ENCODE measurements at places on chromosomes 7 and 10.

DNA sequence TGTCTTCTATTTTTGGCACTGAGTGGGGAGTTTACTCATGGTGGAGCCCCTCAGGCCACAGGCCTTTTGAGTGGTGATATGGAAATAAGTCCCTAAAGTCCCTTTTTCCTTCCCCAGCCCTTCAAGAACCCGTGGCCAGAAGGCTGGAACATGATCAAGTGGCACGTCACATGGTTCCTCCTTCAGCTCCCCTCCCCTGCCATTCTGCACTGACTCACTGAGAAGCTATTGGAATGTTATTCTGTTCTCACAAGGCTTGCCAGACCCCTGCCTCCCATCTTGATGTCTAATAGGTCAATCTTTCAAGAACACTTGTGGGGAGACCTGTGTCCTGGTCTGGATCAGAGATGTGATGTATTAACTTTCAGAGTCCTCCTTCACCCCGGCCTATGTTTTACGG, 279.8 kb downstream of the SEC23IP start:
- no peak for DNase-seq

- no peak for DNase-seq
These were observed 106.9 kb upstream of the LYZL1 start for GRCh38 chr10:29181936-29182335.

- DNase-seq = no peak
These were observed 29.5 kb upstream of the TMEM72 start for GRCh38 chr10:44881649-44882048.

DNA sequence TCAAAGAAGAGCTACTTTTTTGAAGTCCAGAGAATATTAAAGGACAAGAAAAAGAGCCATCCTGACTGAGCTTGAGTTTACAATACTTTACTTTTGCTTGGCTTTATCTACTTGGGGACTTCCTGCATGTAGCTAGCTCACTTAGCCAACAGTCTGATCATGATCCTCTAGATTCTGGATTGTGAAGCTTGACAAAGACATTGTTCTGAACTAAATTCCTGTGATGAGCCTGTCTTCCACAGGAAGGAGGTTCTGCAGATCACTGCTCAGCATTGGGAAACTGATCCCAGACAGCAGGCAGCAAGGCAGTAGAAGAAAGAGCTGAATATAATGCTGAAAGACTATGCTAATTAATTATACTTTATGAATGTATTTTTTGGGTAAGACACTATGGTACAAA, 296.4 kb downstream of the DGKB start:
- DNase-seq = no peak

- no peak for DNase-seq
These were observed 319.0 kb upstream of the FZD1 start for GRCh38 chr7:90945104-90945787.

GRCh38 chr10:24468281-24468751, 255.4 kb downstream of the ARHGAP21 start:
- no peak for DNase-seq

DNA sequence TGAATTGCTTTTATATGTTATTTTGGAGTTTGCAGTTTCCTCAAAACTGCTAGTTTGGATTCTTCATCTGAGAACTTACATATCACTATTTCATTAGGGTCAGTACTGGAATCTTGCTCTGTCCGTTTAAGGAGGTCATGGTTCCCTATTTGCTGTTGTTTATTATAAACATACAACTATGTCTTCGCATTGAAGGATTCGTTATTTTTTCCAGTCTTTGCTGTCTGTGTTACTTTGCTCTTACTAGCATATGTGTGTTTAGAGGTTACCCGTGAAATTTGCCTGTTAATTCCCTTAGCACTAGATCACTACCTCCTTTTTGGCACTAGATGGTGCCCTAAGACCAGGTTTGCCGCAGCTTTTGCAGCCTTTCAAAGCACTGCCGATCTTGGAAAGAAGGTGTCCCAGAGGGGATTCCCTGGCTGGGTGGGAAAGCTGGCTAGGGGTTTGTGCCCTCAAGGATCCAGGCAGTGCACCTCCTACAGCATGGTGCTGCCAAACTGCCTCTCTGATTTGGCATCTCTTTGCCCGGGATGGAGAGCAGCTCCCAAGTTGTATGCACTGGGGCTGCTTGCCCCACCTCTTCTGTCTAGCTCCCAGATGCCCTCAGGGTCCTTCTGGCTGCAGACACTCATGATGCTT, 103.1 kb upstream of the APBB1IP start:
- DNase-seq = peak; percentile 69

DNA sequence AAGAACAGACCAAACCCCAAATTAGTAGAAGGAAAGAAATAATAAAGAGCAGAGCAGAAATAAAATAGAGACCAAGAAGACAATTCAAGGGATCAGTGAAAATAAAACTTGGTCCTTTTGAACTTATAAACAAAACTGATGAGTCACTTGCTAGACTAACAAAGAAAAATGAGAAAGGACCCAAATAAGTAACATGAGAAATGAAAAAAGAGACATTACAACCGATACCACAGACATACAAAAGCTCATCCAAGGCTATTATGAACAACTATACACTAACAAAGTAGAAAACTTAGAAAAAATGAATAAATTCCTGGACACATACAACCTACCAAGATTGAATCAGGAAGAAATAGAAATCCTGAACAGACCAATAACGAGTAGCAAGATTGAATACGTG, 414.5 kb downstream of the HTR7 start:
- no peak for DNase-seq

DNA sequence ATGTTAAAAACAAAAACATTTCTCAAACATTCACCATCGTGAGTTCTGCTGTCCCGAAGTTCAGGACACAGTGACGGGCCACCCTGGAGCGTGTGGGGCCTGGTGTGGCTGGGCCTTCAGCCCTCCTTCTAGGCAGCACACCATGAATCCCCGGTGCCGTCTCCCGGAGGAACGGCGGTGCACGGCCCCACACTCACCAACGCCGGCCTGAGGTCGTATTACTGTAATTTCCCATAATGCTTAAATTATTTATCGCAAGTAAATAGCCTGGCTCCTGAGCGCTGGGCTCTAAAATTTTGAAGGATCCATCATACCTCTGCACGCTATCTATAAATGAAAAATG, 1.4 kb downstream of the STK32C start:
- DNase-seq = no peak

- DNase-seq = no peak
These were observed 878.0 kb upstream of the KCND2 start for GRCh38 chr7:119395024-119395423.

DNA sequence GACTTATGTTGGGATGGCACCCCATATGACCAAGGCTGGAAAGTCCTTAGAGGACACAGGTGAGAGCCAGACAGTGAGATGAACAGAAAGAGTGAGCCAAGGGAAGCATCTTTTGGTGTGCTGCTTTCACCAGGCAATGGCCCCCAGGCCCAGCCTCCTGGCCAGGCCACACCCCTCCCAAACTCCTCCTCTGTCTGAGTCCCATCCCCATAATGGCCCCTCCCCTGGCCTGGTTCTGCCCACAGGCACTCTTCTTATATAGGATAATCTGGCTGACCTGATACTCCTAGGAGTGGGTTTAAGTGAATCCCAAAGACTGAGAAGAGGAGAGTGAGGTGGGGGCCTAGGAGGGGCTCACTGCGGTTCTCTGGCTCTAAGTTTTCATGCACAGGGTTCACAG, 252.5 kb downstream of the RPS24 start:
- DNase-seq = no peak

DNA sequence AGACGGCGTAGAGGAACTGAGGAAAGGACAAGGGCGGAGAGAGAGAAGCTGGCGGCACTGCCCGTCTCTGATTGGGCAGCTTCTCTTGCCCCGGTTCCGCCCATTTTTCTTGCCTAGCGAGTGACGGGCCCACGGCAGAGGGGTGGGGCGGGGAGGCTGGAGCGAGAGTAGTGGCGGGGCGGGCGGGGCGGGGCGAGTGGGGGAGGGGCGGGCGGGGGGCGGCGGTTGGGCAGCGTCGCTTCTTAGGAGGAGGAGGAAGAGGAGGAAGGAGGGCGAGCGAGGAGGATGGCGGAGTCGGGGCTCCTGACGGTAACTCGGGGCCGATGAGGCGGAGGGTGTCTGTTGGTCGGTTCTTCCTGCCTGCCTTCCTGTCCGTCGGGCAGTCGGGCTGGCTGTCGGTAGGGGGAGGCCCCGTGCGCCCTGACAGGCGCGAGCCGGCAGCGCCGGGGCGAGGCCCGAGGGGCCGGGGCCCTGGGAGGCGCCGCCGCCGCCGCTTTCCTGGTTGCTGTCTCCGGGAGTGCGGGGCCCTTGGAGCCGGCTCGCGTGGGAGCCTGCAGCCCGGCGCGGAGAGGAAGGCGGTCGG, at the start of gene SHOC2:
Gene SHOC2 (plus strand): TSS at position 256 of the 583 bp plus-strand sequence. CDS start 44,755 bp downstream, outside the sequence.
- DNase-seq = peak; percentile 63

GRCh38 chr7:150570556-150571465, 3.6 kb downstream of the GIMAP4 start:
- DNase-seq = no peak

- no peak for DNase-seq
These were observed 193.1 kb downstream of the EBF3 start for GRCh38 chr10:129771024-129771423.

DNA sequence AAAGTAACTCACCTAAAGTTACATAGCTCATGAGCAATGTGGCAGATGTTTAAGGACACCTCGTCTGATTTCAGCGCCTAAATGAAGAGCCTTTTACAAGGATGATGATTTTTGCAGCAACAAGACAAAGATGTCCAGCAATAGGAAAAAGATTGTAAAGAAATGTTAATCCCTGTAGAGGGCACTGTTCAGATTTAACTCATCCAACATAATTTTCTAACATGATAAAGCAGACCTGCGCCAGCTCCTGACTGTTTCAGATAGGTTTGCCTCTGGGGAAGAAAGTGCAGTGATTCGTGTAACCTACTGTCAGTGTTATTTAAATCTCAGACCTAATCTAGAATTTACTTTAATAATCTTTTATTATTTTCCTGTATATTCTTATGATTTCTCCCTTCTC, 595.2 kb downstream of the AUTS2 start:
- DNase-seq = peak; percentile 56

- DNase-seq = no peak
These were observed 152.1 kb upstream of the KMT2E start for GRCh38 chr7:104861729-104862390.

- peak; percentile 52 for DNase-seq
These were observed 517 bp downstream of the ITGB1 start for GRCh38 chr10:32957341-32958084.

DNA sequence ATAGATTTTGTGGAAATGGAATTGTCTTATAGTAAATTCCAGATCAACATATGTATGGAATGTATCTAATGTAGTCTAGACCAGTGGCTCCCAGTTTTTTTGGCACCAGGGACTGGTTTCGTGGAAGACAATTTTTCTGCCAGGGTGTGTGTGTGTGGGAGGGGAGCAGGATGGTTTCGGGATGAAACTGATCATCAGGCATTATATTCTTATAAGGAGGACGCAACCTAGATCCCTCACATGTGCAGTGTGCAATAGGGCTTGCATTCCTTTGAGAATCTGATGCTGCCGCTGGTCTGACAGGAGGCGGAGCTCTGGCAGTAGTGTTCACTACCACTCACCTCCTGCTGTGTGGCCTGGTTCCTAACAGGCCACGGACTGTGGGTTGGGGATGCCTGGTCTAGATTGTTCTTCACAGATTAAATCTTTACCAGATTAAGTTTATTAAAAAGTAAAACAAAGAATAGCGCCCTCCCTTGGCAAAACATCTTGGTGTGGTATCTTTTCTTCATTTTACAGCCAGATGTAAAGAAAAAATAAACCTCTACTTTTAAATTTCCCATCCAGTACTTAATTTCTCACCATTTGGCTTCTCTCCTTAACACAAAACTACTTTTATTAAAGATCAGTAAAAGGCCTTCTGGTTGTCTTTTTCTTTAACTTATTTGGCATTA, 48.4 kb downstream of the SEPTIN7 start:
- no peak for DNase-seq

- no peak for DNase-seq
These were observed 63.0 kb downstream of the ZNF438 start for GRCh38 chr10:30968711-30969110.
